HuH-7 (cell line): ENCODE measurements at places on chromosomes 12 and 14.
A peak's percentile ranks its signal among the peaks of the same experiment; 100 is the strongest.

GRCh38 chr14:102786768-102787167 lies 9.5 kb downstream of the TRAF3 start:
- no peak for DNase-seq

DNA sequence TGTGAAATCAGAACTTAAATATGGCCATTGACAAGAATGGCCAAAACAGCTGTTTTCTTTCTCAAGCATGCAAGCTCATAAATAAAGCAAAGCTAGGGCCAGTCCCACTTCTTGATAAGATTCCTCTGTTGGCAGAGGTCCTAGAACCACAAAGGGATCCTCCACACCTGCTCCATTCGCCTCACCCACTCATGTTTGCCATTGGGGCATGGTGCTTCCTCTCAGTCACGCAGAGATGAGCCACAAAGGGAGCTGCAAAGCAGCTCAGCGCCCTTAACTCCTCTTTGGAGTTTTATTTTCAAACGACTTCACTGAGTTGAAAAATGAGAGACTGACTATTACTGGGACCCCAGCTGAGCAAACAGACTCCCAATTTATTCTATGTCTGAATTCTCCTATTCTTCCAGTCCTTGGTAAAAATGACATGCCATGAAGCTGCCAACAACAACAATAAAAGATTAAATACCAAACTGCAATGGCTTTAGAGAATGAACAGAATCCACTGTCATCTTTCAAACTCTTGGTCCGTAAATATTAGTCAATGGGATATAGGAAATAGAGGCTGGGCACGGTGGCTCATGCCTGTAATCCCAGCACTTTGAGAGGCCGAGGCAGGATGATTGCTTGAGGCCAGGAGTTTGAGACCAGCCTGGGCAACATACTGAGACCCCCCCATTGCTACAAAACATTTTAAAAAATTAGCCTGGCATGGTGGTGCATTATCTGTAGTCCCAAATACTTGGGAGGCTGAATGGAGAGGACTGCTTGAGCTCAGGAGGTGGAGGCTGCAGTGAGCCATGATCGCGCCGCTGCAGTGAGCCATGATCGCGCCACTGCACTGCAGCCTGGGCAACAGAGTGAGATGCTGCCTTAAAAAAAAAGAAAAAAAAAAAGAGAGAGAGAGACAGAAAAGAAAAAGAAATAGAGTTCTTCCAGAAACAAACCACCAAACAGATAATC lies 16.4 kb downstream of the MANSC1 start:
- DNase-seq: no peak

GRCh38 chr14:56811593-56812363 lies 1.5 kb upstream of the OTX2 start:
- no peak for DNase-seq

- no peak for DNase-seq
Measured at GRCh38 chr14:99704037-99704436, 19.9 kb downstream of the CYP46A1 start.

DNA sequence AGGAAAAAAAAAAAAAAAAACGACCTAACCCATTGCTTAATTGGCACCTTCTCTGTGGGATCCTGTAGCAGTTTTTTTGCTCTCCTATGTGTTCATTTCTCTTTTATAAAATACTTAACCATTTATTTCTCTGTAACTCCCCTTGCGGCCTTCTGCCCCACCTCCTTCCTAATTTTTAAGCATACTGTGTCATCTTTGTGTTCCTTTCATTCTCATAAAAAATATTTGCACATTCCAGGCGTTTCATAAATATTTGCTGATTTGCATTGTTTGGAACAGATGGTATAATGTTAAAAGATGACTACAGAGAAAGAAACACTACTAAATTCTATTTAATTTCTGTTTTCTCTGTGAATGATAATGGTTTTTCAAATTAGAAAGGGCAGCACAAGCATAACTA lies 77.9 kb downstream of the NPAS3 start:
- DNase-seq: no peak

GRCh38 chr14:56487090-56487667 lies 92.4 kb upstream of the TMEM260 start:
- DNase-seq: no peak

DNA sequence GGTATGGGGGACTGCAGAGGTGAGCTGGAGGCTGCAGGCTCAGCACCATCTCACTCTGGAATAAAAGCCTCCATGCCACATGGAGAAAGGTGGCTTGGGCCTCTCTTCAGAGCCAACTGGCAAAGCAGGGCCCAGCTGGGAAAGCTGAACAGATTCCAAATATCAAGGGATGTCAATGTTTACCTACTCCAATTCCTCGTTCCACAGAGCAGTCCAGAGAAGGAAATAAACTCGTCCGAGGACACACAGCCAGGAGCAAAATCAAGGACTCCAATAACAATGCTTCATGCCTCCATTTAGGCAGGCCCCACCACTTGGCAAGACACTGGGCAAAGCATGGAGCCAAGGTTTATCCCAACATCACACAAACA lies 36.3 kb upstream of the PNMA1 start:
- no peak for DNase-seq

GRCh38 chr12:58833853-58834252 lies 86.5 kb downstream of the LRIG3 start:
- no peak for DNase-seq

- DNase-seq: peak; percentile 28
Measured at GRCh38 chr14:58238252-58239243, 6.1 kb upstream of the PSMA3 start.

DNA sequence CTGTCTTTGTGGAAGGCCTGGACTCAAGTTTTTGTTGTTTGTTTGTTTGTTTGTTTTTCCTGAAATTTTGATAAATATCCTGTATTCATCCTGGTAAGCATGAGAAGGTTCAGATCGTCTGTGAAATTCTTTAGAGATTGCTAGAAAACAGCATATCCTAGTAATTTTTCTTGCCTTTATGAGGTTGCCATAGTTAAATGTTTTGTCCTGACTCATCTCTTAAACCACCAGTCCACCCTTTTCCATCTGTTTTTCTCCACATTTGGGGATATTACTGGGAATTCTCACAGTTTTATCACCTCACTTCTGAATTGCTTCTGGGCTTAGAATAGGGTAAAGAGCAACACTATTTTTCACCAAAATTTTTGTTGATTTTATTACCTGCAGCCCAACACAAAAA lies 248.3 kb downstream of the FBXL14 start:
- DNase-seq: no peak

GRCh38 chr12:132130690-132131089 lies 13.4 kb downstream of the DDX51 start:
- no peak for DNase-seq

DNA sequence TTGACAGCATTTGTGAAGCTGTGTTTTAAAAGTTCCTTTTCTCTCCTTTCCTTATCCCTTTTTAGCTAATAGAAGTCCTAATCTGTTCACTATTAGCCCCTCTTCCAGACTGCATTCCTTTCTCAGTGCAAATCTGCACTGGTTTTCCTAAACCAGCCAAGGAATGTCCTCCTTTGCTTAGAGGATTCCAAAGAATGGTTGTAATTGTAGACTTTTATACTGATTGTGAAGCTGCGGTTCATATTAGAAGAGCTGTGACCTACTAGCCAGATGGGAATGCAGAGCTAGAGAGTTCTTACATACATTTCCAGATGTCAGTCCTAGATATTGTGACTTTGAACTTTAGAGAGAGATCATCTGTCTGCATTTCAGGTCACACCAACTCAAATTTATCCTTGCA lies 79.8 kb downstream of the MYRFL start:
- no peak for DNase-seq

DNA sequence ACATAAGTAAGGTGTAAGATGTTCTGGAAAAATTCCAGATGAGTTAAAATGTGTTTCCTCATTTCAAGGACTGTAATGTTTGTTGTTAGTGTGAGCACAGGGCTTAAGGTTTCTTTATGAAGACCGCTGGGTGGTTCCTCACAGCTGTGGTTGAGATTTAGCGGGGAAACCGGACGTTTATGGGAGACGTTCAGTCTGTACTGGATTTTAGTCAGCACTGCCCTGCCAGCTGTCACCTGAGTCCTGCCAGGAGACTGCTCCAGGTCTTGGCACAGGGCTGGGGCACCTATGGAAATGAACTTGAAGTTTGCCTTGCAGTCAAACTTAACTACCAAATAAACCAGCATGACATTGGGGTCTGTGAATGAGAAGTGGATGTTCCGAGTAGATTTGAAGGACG lies 555.2 kb downstream of the DIO2 start:
- no peak for DNase-seq

GRCh38 chr14:54776361-54777001 lies 126.1 kb downstream of the GCH1 start:
- DNase-seq: no peak

- DNase-seq: peak; percentile 36
Measured at GRCh38 chr12:88111074-88111652, 30.7 kb downstream of the CEP290 start.

GRCh38 chr12:24062642-24063245 lies 113.3 kb upstream of the SOX5 start:
- no peak for DNase-seq

GRCh38 chr12:6438345-6438744 lies 6.4 kb upstream of the CD27 start:
- DNase-seq: no peak

GRCh38 chr12:29073631-29074239 lies 75.3 kb upstream of the FAR2 start:
- peak; percentile 14 for DNase-seq

DNA sequence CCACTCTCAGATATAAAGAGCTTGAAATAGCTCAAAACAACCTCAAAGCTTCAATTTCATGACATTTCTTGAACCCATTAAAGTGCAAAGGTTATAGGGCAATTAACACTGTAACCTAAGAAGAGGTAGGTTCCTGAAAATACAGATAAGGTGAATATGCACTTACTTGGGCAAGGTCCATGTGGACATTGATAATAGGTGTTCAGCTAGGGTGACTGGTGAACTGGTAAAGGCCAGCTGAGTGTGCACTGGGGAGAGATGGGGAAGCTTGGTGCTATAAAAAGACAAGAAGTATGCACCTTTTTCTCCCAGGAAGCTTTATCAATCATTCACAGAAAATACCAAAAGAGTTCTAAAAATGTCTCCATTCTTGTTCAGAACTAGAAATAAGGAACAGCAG lies 418.6 kb downstream of the SLC16A7 start:
- peak; percentile 33 for DNase-seq

DNA sequence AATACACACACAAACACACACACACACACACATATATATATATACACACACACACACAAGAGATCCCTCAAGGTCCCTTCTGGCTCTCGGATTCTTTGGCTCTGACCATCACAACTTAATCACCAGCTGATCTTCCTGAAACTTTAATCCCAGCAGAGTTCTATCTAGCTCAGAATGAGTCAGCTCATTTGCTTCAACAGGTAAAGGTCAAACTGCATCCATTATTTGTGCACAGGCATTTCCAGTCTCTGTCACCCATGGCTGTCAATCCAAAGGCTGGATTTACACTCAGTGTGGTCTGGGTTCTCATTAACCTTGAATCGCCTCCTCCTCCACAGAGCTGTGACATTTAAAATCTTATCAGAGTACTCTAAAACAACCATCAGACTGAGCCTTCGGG lies 113.3 kb upstream of the TMPO start:
- DNase-seq: no peak

DNA sequence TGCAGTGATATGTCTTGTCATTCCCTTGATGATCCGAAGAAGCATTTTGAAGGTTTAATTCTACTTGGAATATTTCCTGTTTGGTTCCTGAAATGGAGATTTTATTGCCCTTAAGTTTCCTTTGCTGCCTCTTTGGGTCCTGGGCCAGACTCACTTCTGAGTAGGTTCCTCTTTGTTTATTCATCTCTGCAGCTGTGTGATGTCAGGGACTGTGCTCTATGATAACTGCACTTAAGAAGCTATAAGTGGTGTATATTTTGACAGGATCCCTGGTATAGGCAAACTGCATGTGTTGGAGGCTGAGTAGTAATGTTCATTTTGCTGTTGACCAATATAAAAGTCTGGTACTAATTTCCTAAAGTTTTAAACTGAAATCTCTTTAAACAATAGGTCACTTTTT lies at the start of gene KLRC4:
KLRC4 (minus strand) TSS at position 366 of the 400 bp plus-strand sequence; CDS start at position 184, 182 bp downstream.
- DNase-seq: no peak

DNA sequence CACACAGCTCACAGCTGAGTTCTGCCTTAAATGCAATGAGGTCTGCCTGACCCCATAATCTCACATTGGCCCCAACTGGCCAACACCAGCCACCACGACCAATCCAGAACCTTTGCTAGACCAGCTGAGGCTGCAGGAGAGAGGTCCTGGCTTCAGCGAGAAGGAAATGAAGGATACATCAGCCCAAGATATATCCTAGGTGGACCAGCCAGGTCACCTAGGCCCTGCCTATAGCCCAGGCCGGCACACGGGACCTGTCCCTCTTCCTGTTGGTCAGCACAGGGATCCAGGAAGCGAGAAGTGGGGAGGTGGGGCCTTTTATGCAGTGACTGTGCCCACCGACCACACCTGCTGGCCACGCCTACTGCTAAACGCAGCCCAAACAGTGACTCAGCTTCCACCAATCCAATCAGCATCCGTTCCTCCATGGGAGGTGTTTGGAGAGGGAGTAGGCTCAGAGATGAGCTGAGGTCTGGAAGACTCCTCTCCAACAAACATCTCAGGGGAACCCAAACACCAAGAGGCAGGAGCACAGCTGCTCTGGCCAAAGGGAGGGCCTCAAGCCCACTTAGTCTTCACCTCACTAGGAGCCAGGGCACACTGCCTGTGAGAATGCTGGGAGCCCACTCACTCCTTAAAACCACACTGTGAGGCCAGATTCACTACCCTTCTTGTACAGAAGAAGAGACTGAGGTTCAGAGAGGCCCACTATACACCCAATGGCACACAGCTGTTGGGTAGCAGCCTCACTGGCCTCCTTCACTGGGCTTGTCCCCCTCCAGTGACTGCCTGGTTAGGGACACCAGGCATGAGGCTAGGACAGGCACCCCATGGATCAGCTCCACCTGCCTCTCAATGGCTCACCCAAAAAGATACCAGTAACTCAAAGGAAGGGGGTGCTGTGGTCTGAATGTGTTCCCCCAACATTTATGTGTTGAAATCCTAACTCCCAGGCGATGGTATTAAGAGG lies 51.3 kb upstream of the PPP2R5C start:
- DNase-seq: no peak

DNA sequence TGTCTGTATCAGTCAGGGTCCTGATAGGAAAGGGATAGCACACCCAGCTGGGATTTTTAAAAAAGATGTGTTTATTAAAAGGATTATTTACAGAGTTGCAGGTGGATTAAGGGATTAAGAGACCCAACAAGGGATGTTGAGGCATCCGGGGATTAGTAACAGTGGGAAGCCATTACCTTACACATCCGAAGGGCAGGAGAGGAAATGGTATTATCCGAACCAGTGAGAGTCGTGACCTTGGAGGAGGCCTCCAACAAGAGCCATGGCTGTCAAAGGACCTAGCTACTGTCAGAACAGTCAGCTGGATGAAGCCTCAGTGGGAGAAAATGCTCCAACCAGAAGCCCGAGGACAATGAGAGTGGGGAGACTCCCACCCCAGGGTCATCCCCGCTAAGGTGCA lies 146.3 kb upstream of the KRAS start:
- DNase-seq: no peak

GRCh38 chr12:66500841-66501240 lies 178.0 kb downstream of the GRIP1 start:
- no peak for DNase-seq

DNA sequence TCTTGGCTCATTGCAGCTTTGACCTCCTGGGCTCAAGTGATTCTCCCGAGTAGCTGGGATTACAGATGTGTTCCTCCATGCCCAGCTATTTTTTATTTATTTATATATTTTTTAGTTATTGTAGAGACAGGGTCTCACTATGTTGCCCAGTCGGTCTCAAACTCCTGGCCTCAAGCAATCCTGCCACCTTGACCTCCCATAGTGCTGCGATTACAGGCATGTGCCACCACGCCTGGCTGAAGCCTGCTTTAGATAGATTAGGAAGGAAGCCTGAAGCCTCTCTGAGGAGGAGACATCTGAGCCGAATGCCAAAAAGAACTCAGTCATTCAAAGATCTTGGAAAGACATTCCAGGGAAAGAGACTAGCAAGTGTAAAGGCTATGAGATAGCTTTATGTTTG lies 10.2 kb downstream of the INHBC start:
- DNase-seq: no peak
